ENCODE measurements at places on chromosomes 1 and 21. TPM values are rescaled to one million over a fixed set of nuclear protein-coding genes. Genes with fewer than 3 reads are reported as not detected.

Gene ANGPTL1
- not detected for total RNA-seq

Gene PAQR6
- 6.1 TPM for total RNA-seq

Gene NES
- total RNA-seq, result not detected

Gene HSF2BP
- 0.47 TPM for total RNA-seq

Gene KCNA2
- total RNA-seq, result 2.4 TPM

Gene LCE3E
- not detected for total RNA-seq

Gene SERPINC1
- not detected for total RNA-seq

Gene ADORA1
- not detected for total RNA-seq

Gene CLIC6
- not detected for total RNA-seq

GRCh38 chr1:198861636-198862035 is 222.8 kb downstream of the PTPRC start:
- no peaks in the 10 kb centered on the region for H3K27me3 ChIP-seq
- H3K27ac ChIP-seq, result no peak overlapping the region
- no peaks in the 10 kb centered on the region for H3K4me1 ChIP-seq
- peaks cover 25% of the 10 kb centered on the region for H3K36me3 ChIP-seq
- H3K4me3 ChIP-seq, result no peak overlapping the region
- DNase-seq, result no peak

DNA sequence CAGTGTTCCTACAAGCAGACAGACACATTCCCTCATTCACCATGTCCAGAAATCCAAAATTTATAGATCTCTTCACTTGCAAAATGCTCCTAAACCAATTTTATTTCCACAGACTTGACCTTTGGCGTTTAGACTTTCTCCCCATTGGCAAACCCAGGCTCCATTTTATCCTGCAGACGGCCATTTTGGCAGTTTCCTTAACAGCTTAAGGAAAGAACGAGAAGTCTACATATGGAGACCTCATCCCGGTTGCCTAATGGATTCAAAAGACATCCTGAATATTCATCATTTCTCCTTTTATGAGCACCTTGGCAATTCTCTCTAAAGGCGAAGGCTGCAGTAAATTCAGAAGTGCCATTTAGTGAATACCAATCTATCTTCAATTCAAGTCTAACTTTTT is 132.9 kb downstream of the HLX start:
- no peaks in the 10 kb centered on the region for H3K36me3 ChIP-seq
- no peaks in the 10 kb centered on the region for H3K27me3 ChIP-seq

DNA sequence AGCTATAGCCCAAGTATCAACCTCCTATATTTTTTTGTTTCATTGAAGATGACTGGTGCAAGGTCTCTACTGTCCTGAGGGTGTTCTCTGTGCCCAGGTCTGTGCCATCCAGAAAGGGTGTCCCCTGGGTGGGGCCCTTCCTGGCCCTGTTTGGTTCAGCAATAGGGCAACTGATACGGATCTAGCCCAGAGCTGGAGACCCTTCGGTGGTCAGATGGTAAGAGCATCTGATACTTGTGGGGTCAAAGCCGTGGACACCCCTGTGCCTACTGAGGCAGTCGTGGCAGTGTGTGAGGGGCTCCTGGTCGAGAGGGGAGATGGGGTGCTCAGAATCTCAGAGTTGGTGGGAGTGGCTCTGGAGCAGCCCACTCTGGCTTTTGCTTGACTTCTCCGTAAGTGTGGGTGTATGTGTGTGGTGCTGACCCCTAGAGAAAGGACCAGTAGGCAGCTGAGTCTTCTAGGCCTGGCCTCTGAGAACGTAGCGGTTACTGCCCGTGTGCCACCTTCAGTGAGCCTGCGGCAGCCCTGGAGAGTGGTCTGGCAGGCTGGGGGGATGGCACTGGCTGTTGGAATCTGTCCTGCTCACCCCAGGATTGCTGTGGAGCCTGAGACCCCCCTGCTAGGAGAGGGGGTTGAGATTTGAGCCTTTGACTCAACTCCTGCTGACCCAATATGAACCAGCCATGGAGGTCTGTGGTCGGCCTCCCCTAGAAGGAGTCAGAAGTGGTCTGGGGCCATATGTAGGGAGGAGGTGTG is 2.7 kb downstream of the AMPD2 start:
- H3K27me3 ChIP-seq, result no peaks in the 10 kb centered on the region
- peak; percentile 39 for DNase-seq
- peaks cover 1% of the 10 kb centered on the region for H3K36me3 ChIP-seq
- H3K27ac ChIP-seq, result peak overlapping the region; percentile 98
- H3K4me1 ChIP-seq, result peaks cover 50% of the 10 kb centered on the region
- H3K4me3 ChIP-seq, result peak overlapping the region; percentile 99

GRCh38 chr1:157562515-157562914 is 10.2 kb upstream of the FCRL5 start:
- H3K27me3 ChIP-seq, result peaks cover 43% of the 10 kb centered on the region
- no peak overlapping the region for H3K4me3 ChIP-seq
- no peak overlapping the region for H3K27ac ChIP-seq
- no peak for DNase-seq
- no peaks in the 10 kb centered on the region for H3K36me3 ChIP-seq
- H3K4me1 ChIP-seq, result peaks cover 8% of the 10 kb centered on the region

GRCh38 chr21:26637201-26637745 is 64.2 kb upstream of the CYYR1 start:
- H3K4me3 ChIP-seq, result no peak overlapping the region
- H3K27ac ChIP-seq, result no peak overlapping the region
- H3K36me3 ChIP-seq, result no peaks in the 10 kb centered on the region
- no peak for DNase-seq

GRCh38 chr1:187326557-187326956 is 497.8 kb downstream of the PLA2G4A start:
- no peak for DNase-seq
- no peak overlapping the region for H3K27ac ChIP-seq
- no peaks in the 10 kb centered on the region for H3K36me3 ChIP-seq

DNA sequence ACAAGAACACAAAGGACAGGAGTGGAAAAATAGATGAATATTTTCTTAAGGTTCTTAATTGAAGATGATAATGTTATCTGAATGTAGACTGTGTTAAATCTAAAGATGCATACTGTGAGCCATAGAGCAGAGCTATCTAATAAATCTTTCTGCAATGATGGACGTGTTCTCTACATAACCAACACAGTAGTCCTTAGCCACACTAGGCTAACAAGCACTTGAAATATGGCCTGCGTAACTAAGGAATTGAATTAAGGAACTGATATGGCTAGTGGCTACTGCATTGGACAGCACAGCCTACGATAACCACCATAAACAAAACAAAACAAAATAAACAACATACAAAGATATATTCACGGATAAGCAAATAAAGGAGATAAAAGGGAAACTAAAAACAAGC is 181.3 kb downstream of the LYPLAL1 start:
- no peak overlapping the region for H3K4me3 ChIP-seq
- no peaks in the 10 kb centered on the region for H3K36me3 ChIP-seq
- H3K27me3 ChIP-seq, result no peaks in the 10 kb centered on the region
- no peaks in the 10 kb centered on the region for H3K4me1 ChIP-seq

DNA sequence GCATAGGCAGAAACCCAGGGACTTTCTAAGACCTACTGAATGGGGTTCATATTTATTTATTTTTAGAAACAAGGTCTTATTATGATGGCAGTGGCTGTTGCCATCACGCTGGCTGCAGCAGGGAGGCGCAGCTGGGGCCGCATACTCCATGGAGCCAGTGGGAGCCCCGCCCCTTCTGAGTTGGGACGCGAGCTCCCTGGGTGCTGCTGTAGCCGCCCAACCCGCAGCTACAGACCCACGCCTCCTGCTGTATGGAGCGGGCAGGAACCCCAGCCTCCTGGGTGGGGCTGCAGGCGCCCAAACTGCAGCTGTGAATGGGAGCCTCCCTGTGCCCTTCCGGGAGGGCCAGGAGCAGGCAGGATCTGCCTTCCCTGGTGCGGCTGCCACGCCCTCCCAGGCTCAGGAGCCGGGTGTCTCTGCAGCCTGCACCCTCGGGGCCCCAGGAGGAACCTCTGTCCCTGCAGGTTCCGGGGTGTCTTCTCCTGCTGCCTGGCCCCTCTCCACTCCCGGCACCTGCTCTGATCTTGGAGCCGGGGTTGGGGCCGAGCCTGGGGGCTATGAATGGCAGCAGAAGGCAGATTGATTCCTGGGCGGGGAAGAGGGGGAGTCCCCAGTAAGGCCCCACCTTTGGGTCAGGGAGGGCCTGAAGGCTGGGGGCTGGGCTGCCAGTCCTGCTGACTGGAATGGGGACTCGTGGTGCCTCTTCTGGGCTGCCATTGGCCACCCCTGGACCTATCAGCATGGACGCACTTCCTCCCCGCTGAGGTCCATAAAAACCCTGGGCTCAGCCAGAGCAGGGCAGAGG is 66.5 kb upstream of the LRRN2 start:
- H3K27ac ChIP-seq, result no peak overlapping the region
- no peaks in the 10 kb centered on the region for H3K36me3 ChIP-seq
- no peaks in the 10 kb centered on the region for H3K4me1 ChIP-seq
- H3K27me3 ChIP-seq, result peaks cover 16% of the 10 kb centered on the region
- no peak overlapping the region for H3K4me3 ChIP-seq
- DNase-seq, result peak; percentile 31

DNA sequence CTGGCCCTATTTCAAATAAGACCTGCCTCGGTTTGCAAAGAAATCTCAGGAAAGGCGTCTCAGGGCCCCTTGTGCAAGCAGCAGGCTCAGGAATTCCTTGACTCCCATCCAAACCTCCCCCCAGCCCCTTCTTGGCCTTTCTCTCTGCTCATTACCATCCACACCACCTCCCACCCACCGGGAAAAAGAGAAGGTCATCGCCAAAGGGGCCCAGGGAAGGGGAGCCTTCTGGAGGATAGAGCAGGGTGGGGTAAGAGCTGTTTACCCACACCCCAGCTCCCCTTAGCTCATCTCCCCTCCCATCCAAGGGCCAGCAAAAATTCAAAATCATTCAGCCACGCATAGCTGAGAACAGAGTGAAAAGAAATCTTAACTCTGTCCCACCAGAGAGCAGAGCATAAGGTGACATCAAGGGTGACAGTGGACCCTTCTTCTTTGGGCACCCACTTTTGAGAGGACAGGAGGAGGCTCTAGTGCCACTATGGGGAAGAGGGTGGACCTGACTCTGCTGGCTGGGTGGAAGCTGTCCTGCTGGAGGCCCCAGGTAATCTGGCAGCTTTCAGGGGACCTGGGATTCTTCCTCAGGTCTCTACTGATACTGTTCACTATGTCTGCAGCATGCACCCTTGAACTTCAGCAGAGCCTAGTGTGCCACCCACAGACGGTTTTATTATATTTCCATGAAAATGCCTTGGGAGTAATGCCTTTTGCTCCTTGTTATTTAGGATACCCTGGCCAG is 3.9 kb upstream of the WNT2B start:
- H3K4me1 ChIP-seq, result peaks cover 16% of the 10 kb centered on the region
- no peak overlapping the region for H3K4me3 ChIP-seq
- H3K27ac ChIP-seq, result no peak overlapping the region
- no peaks in the 10 kb centered on the region for H3K36me3 ChIP-seq
- DNase-seq, result no peak

DNA sequence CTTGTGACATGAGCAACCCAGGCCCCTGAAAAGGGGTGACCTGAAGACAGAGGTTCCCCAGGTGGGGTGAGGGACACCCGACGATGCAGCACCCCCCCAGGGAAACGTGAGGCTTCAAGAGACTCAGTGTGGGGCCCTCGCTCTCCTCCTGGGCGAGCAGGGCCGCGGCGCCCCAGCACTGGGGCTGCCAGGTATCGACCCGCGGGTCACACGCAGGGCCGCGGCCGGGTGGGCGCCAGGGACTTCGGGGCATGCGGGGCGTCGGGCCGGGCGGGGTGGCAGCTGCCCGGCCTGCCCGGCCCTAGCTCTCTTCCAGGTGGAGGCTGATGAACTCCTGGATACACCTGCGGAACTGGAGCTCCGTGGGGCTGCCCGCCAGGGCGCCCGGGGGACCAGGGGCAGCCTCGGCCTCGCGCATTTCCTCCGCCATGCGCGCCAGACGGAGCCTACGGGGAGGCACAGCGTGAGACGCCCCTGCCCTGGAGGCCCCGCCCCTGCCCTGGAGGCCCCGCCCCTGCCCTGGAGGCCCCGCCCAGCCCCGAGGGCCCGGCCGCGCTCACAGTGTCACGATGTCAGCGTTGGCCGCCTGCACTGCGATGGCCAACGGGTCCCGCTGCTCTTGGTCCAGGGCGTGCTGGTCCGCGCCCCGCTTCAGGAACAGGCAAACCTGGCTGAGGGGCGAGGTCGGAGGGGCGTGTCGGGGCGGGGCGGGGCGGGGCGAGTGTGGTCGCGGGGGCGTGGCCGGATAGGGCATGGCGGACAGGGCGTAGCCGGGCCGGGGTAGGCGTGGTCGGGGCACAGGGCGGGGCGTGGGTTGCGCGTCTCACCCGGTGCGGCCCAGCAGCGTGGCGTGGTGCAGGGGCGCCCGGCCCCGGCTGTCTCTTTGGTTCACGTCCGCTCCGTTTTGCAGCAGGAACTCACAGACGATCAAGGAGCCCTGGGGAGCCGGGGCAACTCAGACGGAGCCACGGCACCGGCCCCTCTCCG is 13.3 kb downstream of the SCNN1D start:
- H3K27ac ChIP-seq, result no peak overlapping the region
- H3K4me1 ChIP-seq, result no peaks in the 10 kb centered on the region
- no peaks in the 10 kb centered on the region for H3K36me3 ChIP-seq
- H3K27me3 ChIP-seq, result no peaks in the 10 kb centered on the region

GRCh38 chr21:25296252-25296651 is 311.0 kb downstream of the MRPL39 start:
- peaks cover 2% of the 10 kb centered on the region for H3K27me3 ChIP-seq
- H3K27ac ChIP-seq, result no peak overlapping the region
- H3K4me1 ChIP-seq, result peaks cover 3% of the 10 kb centered on the region
- no peak for DNase-seq

DNA sequence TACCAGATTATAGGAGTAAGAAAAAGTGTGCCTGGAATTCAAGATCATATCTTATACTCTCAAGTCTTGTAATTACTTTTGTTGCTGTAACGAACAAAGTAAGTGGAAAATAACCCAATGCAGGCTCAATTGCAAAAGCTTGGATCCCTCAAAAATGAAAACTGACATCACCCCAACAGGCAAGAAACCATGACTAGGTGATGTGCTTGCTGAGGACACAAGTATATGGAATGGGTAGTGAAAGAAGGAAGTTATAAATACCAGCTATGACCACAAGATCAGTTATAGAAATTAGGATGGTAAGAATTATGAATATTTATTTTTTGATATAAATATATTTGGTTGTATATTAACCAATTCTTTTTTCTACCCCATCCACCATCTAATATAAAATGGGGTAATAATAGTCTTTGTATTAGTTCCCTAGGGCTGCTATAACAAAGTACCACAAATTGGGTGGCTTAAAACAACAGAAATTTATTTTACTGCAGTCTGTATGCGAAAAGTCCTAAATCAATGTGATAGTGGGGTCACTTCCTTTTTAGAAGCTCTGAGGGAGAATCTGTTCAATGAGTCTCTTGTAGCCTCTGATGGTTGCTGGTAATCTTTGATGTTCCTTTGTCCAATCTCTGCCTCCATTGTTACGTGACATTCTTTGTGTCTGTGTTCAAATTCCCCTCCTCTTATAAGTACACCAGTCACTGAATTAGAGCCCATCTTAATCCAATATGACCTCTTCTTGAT is 45.0 kb downstream of the DUSP10 start:
- H3K4me1 ChIP-seq, result peaks cover 20% of the 10 kb centered on the region
- no peaks in the 10 kb centered on the region for H3K27me3 ChIP-seq
- H3K27ac ChIP-seq, result no peak overlapping the region
- no peak for DNase-seq
